Activated T-helper 17 cell treated with anti-CD3 and anti-CD28 coated beads, Interleukin-2, amount 50 U/mL, for 72 hours (primary cell): ENCODE measurements at places on chromosomes 7 and 10.

- no peak for ATAC-seq
These were observed 7.8 kb upstream of the DIP2C start for GRCh38 chr10:697097-697875.

- ATAC-seq: no peak
These were observed 9.1 kb downstream of the VIM start for GRCh38 chr10:17237149-17237527.

DNA sequence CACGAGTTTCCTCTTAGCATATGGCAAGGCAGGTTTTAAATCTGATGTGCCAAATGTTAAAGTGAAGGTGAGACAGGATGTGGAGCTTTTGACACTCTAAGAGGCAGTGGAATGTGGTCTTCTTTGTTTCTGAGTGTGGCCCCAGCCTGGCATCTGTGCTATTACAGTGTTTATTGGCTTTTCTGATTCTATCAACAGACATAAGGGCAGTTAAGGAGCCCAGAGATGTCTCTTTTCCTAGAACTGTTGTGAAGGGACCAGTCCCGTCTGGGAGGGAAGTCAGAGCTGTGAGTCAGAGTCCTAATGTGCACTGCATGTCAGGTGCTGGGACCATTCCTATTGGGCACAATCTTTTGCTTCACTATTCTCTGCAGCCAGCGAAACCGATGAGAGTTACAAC, 32.5 kb downstream of the TRUB1 start:
- ATAC-seq: no peak

GRCh38 chr10:6813306-6813705, 233.2 kb upstream of the PRKCQ start:
- ATAC-seq: no peak

DNA sequence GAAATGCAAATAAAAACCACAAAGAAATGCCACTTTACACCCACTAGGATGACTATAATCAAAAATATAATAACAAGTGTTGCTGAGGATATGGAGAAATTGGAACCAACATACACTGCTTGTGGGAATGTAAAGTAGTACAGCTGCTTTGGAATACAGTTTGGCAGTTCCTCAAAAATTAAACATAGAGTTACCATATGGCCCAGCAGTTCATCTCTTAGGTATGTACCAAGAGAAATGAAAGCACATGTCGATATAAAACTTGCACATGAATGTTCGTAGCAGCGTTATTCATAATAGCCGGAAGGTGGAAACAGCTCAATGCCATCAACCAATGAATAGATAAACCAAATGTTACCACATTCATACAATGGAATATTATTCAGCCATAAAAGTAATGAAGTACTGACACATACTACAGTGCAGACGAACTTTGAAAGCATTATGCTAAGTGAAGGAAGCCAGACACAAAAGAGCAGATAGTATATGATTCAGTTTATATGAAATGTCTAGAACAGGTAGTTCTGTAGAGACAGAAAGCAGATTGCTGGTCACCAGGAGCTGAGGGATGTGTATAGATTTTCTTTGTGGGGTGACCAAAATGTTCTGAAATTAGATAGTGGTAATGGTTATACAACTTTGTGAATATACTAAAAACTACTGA, 12.4 kb downstream of the BCAP29 start:
- ATAC-seq: no peak

- ATAC-seq: no peak
These were observed 58.0 kb downstream of the AHCYL2 start for GRCh38 chr7:129282865-129283264.

GRCh38 chr10:1980459-1980858, 243.1 kb upstream of the ADARB2 start:
- no peak for ATAC-seq

DNA sequence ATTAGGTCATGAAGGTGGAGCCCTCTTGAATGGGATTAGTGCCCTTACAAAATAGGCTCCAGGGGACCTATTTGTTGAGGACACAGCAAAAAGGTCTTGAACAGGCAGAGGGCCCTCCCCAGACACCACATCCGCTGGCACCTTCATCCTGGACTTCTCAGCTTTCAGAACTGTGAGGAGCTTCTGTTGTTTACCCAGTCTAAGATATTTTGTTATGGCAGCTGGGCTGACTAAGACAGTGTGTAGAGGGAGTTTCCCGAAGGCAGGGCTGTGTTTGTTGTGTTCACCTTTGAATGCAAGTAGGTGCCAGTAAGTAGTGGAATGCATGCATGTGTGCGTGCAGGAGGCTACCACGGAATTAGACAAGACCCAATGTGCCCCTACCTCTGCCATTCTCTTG, 106.7 kb downstream of the PTPRE start:
- ATAC-seq: peak; percentile 83

- ATAC-seq: no peak
These were observed 123.4 kb downstream of the CUX1 start for GRCh38 chr7:101940830-101941229.

GRCh38 chr7:770741-771166, 43.7 kb upstream of the PRKAR1B start:
- ATAC-seq: no peak

DNA sequence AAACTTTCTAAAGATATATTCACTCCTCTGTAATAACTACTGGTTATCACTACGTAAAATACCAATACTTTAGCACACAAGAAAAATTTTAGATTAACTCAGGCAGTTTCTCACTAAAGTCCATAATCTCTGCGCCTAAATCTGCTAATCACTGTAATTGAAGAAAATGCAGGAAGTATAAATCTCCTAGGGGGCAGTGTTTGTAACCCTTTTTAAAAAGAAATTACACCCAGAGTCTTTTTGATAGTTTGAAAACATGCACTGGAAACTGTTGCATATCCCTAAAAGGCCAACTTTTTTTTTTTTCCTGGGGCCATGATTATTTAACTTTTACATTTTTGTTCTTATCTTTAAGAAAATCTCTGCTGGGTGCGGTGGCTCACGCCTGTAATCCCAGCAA, 209.6 kb downstream of the KIAA1217 start:
- ATAC-seq: no peak

GRCh38 chr7:41940760-41941343, 238.0 kb upstream of the INHBA start:
- ATAC-seq: peak; percentile 80

DNA sequence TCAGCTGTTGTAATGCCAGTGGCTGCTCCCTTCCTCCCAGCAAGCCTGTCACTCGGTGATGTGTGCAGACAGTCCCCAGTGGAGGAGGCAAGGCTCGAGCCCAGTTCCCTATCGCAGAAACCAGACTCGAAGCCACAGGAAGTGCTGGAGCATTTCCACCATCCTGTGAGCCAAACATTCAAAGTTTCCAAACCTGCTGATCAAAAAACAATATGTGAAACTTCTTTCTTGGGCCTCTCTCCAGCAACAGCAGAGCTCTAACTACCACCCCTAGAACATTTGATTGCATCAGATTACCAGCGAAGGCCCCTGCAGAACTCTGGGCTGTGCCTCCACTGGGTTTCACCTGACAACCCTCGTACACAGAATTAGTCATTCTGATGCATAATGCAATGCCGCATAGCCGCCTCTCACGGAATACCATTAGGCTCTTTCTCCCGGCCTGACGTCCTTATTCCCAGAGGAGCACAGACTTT, 94.0 kb downstream of the ELMO1 start:
- peak; percentile 82 for ATAC-seq

- ATAC-seq: peak; percentile 65
These were observed 291.4 kb downstream of the USP6NL start for GRCh38 chr10:11319990-11320602.

DNA sequence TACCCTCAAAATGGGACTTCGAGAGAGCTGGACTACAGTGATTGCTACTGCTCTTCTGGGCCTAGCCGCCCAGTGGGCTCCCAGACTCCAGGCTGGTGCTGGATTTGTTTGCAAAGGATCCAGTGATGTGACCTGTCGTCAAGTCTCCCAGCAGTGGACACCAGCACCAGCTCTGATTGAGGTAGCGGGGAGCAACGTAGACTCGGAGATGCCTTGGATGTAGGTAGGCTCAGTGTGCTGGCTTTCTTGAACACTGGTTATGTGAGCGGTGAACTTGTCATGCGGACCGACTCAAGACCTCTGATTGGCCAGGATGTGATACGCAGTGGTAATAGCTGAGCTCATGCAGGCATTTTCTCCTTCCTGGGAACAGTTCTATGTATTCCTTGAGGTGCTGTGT, 19.4 kb downstream of the AKR1C2 start:
- no peak for ATAC-seq

DNA sequence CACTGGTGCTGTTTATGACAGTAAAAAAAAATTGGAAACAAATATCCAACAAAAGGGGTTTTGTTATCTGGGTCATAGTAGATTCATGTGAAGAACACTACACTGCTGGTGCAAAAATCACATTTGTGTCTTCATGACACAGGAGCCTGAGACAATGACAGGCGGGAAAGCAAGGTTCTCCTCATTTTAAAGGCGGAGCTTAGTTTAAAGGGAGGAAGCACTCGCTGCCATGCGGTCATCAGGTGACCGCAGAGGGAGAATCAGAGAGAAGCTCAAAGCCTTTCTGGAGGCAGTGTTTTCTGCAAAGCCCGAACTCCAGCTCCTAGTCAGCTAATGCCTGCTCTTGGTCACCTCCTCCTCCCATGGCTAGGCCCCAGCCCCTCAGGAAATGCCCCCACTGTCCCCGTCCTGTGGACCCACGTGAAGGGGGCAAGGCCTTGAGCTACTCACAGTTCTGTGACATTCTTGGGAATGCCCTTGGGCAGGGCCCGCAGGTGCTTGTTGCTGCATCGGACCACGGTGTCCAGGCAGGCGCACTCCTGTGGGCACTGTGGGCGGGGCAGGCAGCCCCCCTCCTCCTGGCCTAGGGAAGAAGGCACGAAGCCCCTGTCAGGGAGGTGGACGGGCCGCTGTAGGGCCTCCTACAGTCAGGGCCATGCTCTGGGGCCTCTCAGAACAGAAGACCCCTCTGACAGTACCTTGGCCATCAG, 146.1 kb downstream of the SLIT1 start:
- no peak for ATAC-seq

DNA sequence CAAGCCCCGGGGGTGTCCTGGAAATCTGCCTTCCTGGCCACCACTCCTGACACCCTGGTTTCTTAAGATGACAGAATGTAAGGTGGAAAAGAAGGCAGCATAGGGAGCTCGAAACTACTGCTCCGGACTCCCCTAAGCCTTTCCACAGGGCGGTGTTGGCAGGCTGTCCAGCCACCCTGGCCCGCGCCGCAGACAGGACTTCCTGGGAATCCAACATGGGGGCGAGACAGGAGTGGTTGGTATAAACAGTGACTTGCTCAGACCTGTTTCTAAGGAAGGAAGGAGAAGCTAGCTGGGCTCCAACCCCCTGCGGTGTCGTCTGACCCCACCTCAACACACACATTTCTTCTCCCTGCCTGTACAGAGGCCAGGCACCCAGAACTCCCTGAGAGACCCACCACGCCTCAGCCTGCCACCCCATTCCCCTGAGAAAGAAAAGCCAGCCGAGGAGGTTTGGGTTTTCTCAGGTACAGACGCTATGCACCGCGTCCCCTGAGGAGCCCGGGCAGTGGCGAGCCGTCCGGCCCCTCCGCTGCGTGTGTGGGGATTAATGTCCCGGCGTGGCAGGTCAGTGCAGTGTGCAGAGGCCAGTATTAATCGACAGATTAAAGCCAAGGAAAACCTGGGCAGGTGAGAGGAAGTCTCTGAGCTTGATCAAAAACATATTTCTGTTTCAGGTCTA, 349.6 kb upstream of the MKI67 start:
- no peak for ATAC-seq

- peak; percentile 52 for ATAC-seq
These were observed 804 bp downstream of the FRAT1 start for GRCh38 chr10:97319671-97320479.

- no peak for ATAC-seq
These were observed 33.8 kb downstream of the VOPP1 start for GRCh38 chr7:55538538-55538937.

DNA sequence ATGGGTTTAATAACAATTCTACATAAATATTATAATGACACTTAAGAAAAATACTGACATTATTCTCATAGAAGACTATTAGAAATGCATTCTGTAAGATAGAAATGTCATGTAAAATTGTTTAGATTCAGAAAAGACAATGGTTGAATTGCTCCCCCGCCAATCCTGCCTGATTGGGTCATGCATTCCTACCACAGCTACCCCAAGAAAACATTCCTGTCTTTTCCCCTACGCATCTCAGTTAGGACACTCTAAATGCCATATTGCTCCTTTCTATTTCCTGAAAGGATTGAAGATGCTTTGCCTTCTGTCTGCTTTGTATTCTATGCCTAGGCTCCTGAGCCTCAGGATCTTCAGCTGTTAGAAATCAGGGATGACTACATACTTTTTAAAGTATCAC, 109.4 kb downstream of the DGKB start:
- ATAC-seq: no peak

DNA sequence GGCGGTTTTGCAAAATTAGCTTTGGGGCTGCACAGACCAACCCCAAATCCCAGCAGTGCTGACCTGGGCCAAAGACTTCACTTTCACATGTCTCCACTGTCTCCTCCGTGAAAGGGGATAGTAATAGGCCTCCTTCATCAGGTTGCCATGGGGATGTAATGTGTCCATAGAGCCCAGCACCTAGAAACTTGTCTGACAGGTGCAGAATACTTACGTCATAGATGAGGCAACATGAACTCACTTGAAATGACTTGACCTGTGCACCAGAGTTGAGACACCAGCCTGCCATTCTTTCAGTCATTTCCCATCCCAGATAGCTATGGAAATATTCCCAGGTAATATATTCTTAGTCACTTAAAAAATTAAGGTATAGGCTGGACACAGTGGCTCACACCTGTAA, 94.2 kb downstream of the INSYN2A start:
- no peak for ATAC-seq

DNA sequence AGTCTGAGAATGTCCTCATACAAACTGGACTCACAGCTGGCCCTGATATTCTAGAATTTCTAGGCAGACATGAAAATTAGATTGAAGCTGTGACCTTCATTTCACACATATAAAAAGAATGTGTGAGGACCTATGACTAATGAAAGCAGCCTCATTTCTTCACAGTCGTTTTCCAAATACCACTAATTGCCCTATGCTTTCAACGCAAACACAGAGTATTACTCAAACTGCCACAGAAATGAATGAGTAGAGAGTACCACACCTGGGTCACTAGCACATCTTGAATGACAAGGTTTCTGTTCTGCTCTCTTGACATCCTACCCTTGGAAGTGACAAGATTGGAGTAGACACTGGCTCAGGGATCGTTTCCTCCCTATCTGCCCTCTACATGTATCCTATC, 142.4 kb downstream of the C1GALT1 start:
- ATAC-seq: no peak
